H1 (cell line): ENCODE measurements at places on chromosomes 1 and 21. TPM values are rescaled to one million over a fixed set of nuclear protein-coding genes. Genes with fewer than 3 reads are reported as not detected.

The AK4 gene
- polyA plus RNA-seq, result 38.6 and 64.5 TPM in 2 replicates

The SELL gene
- not detected in 2 replicates for polyA plus RNA-seq

The ADORA1 gene
- polyA plus RNA-seq, result 6.7 and 12.2 TPM in 2 replicates

The GNB1 gene
- polyA plus RNA-seq, result 343 and 372 TPM in 2 replicates

The WNT2B gene
- polyA plus RNA-seq, result 0.33 and 0.60 TPM in 2 replicates

The KIRREL1 gene
- 14.2 and 22.9 TPM in 2 replicates for polyA plus RNA-seq

The DNTTIP2 gene
- 3.1 and 6.3 TPM in 2 replicates for polyA plus RNA-seq

The RHD gene
- polyA plus RNA-seq, result 0.21 and 0.33 TPM in 2 replicates

DNA sequence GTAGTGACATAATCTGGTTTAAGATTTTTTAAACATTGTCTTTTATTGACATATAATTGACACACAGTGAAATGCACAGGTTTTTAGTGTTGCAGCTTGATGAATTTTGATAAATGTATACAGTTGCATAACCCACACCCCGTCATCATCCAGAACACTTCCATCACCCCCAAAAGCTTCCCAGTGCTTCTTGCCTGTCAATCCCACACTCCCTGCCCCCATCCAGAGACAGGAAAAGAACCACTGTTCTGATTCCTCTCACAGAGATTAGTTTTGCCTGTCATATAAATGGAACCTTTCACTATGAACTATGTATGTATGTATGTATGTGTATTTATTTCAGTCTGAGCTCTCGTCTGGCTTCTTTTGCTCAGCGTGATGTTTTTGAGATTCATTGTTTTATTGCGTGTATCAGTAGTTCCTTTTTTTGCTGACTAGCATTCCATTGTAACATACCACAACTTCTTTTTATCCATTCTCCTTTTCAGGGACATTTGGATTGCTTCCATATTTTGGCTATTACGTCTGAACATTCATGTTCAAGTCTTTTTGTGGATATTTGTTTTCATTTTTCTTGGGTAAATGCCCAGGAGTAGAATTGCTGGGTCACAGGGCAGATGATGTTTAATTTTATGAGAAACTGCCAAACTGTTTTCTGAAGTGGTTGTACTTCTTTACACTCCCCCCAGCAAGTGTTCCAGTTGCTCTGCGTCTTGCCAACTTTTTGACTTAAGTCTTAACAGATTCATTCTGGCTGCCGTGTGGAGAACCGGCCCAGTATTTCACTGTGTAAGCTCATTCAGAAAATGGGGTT is 8.7 kb downstream of the UBIAD1 start:
- no peak for DNase-seq

GRCh38 chr1:103496014-103496635 is 29.4 kb upstream of the RNPC3 start:
- DNase-seq, result no peak

DNA sequence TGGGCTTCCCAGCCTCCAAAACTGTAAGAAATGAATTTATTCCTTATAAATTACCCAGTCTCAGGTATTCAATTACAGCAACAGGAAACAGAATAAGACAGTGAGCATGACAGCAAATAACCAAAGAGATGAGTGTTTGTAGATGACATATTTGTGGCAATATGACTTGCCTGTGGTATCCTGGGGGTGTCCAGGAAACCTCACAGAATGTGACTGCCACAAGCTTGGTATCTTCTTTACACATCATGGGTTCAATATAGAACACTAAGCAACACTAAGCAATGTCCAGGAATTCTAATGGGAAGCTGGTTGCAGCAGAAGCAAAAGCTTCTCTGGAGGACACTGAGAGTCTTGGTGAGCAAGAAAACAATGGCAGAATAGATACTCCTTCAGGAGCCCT is 236.4 kb upstream of the BEND5 start:
- DNase-seq, result no peak

- DNase-seq, result no peak
These were observed 205.4 kb downstream of the HLX start for GRCh38 chr1:221084681-221085080.

GRCh38 chr1:79042117-79042516 is 35.6 kb upstream of the ADGRL4 start:
- no peak for DNase-seq

- no peak for DNase-seq
These were observed 35.5 kb downstream of the COA6 start for GRCh38 chr1:234408757-234409156.

DNA sequence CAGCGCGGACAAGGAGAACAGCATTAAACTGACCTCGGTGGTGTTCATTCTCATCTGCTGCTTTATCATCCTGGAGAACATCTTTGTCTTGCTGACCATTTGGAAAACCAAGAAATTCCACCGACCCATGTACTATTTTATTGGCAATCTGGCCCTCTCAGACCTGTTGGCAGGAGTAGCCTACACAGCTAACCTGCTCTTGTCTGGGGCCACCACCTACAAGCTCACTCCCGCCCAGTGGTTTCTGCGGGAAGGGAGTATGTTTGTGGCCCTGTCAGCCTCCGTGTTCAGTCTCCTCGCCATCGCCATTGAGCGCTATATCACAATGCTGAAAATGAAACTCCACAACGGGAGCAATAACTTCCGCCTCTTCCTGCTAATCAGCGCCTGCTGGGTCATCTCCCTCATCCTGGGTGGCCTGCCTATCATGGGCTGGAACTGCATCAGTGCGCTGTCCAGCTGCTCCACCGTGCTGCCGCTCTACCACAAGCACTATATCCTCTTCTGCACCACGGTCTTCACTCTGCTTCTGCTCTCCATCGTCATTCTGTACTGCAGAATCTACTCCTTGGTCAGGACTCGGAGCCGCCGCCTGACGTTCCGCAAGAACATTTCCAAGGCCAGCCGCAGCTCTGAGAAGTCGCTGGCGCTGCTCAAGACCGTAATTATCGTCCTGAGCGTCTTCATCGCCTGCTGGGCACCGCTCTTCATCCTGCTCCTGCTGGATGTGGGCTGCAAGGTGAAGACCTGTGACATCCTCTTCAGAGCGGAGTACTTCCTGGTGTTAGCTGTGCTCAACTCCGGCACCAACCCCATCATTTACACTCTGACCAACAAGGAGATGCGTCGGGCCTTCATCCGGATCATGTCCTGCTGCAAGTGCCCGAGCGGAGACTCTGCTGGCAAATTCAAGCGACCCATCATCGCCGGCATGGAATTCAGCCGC is 2.5 kb downstream of the S1PR1 start:
- no peak for DNase-seq

DNA sequence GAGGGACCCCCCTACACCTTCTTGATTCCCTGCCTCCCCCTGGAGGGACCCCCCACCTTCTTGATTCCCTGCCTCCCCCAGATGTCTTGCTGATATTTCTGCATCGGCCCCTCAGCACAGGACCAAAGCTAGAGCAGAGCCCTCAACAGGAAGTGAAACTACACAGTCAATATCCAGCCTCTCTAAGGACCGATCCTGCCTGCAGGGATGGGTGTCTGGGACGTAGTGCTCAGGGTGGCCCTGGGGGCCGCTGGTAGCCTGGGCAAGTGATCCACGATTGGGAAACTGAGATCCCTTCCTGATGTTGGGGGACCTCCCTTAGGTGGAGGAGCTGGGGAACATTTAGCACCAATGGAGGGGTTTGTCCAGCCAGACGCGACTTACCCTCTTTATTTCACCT is 3.9 kb upstream of the LEFTY2 start:
- no peak for DNase-seq

GRCh38 chr1:231347961-231348360 is 9.9 kb downstream of the SPRTN start:
- no peak for DNase-seq

DNA sequence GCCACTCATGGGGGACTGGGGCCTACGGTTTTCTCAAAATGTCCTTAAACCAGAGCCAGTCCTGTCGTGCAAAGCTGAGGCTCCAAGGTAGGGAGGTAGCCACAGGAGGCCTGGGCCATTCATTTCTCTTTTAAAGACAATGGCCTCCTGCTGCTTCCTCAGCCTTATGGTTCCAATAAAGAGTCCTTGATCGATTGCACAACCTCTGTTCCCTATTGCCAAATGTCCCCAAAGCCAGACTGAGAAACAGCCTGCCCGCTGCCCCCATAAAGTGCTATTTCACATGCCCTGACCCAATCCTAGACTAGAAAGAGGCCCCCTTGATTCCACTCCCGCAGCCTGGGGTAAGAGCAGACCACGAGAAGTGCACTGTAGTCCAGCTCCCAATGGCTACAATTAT is 166.7 kb downstream of the CLIC6 start:
- DNase-seq, result no peak

DNA sequence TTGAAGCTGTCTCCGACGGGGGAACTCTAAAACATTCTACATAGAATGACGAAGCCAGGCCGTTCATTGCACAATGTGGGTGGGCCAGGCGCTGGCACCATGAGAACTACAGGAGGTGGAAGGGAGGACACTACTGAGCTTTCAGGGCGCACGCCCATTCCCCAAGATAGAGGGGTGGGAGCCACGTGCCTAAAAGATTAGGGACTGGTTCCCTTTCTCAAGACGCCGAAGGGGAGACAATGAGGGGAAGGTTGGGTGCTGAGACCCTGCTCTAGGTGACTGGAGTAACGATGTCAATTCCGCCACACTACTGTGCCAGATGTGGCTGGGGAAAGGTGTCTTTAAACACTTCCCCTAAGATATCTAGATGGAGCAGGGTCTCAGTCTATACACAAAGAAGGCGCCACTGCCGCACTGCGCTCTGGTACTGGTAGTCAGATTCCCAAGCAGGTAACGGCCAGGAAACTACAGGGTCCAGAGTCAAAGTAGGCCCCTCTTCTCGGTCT is 782 bp downstream of the CSDE1 start:
- no peak for DNase-seq

DNA sequence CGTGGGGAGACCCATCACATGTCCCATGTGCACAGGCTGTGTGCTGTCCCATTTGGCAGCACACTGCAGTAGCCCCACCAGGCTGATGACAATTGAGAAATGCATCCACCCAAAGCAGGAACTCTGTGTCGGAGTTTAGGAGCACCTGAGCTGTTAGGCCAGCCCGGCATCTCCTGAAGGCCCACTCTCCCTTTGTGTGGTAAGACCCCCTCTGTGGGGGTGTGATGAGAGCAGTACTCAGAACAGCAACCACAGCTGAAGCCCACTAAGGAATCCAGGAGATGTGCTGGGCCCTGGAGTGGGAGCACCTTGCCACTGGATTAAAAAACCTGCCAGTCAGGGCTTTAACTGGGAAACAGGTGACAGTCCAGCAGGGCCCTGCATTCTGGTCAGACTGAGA is 37.2 kb downstream of the FCRL5 start:
- no peak for DNase-seq

- no peak for DNase-seq
These were observed 16.2 kb upstream of the DNASE2B start for GRCh38 chr1:84382127-84382526.

DNA sequence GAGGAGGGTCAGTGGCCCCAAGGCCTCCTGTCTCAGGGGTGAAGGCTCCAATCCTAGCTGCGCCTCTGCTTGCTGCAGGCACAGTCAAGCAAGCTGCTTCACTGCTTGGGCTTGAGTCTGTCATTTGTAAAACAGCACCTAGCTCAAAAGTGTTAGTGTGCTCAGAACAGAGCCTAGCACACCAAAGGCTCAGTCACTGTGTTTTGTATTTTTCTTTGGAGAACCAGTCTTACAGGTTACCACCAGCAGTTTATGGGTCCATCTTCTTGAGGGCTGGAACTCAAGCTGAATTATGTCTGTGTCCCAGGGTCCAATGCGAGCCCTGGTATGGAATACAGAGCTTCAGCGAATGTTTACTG is 113.6 kb downstream of the DMRTB1 start:
- DNase-seq, result no peak

DNA sequence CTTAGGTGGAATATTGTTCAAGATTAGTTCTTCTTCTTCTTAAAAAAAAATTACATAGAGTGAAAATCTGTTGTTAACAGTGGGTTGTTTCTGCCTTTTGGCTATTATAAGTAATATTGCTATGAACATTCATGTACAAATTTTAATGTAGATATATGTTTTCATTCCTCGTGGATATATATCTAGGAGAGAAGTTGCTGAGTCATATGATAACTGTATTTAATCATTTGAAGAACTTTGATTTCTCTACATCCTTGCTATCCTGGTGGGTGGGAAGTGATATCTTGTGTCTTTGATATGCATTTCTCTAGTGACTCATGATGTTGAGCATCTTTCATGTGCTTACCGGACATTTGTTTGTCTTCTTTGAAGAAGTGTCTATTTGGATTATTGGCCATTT is 29.9 kb downstream of the MAST2 start:
- DNase-seq, result no peak

GRCh38 chr1:5856246-5856815 is 135.9 kb downstream of the NPHP4 start:
- DNase-seq, result no peak

DNA sequence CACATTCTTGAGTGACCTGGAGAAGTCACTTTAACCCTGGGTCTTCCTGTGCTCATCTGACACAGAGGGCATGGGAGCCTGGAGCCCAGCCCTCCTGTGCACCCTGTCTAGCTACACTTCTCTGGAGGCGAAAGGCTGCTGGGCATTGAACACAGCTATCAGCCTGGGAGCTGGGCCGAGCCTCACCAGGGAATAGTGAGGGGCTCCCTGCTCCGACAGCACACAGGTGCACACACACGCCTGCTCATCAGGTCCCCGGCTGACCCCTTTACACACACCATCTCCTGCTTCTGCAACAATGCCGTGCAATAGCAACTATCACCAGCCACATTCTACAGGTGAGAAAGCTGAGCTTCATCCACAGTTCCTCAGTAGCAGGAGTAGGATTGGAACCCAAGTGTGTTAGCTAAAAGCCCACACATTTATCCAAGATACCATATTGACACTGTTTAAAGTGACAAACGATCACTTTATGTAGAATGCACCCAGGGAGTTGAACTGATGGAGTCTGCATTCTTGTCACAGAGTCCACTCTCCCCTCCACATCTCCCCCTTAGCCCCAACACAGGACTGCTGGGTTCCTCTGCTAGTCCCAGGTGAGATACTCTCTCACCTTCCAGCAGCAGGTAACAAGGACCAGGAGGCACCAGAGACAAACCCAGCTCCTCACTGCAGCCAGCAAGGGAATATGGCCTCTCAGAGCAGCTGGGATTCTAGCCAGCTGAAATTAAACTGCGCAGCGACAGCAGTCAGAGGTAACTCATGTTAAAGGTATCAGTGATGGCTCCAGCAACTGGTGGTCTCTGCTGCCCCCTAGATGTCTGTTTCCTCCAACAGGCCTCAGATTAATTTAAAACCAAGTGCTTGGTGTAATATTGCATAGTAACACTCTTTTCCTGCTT is 18.3 kb upstream of the CAPN8 start:
- DNase-seq, result peak; percentile 78

DNA sequence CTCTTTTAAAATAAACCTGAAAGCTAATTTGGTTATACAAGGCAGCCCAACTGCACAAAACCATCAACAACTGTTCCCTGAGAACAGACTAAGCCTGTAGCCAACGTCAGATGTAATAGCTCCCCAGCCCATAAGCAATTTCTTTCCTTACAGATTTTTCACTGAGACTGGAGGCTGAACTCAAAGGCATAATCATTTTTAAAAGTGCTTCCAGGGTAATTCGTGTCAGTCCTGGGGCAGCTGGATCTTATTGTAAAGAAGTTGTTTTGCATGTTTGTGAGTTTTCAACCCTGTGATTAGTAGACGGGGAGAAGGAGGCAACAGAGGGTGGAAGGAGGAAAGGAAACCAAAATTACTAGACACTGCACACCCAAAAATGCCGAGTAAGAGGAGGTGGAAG is 3.2 kb downstream of the DPT start:
- no peak for DNase-seq

GRCh38 chr1:178768423-178768822 is 43.4 kb downstream of the RALGPS2 start:
- no peak for DNase-seq

- DNase-seq, result no peak
These were observed 163.2 kb upstream of the CACYBP start for GRCh38 chr1:174836543-174836942.

GRCh38 chr1:2979191-2980072 is 41.8 kb upstream of the ACTRT2 start:
- no peak for DNase-seq
